ENCODE measurements at places on chromosomes 11 and 22.
A peak's percentile ranks its signal among the peaks of the same experiment; 100 is the strongest.

DNA sequence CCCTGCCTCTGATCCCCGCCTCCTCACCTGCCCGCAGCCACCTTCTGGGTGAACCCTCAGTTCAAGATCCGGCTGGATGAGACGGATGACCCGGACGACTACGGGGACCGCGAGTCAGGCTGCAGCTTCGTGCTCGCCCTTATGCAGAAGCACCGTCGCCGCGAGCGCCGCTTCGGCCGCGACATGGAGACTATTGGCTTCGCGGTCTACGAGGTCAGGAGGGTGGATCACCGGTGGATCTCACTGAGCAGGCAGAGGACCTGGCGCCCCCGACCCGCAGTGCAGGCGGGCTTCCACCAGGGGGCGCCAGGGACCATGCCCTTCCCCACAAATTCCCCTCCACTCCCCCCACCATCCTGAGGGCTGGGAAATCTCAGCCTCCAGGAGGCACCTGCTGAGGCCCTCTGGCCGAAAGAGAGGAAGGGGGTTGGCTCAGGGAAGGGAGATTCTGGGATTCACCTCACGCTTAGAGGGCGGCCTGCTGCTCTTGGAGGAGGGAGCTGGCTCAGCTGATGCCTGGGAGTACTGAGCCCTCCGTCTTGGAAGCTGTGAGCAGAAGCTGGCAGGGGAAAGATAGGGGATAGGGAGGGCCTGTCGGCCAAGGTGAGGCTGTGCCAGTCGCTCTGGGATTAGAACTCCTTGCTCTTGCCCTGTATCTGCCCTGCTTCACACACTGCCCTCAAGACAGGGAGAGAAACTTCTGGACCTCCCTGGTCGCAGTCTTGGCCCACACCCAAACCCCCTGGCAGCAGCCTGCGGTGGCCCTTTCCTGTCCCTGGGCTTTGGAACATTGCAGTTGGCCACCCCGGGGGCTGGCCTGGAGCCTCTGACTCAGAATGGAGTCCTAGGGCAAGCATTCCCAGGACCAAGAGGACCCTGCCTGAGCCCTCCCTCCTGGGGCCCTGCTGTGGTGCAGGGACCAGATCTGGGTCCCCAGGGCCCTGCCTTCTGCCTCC, 23.2 kb downstream of the CAPN1 start:
- DNase-seq, result peak; percentile 36

DNA sequence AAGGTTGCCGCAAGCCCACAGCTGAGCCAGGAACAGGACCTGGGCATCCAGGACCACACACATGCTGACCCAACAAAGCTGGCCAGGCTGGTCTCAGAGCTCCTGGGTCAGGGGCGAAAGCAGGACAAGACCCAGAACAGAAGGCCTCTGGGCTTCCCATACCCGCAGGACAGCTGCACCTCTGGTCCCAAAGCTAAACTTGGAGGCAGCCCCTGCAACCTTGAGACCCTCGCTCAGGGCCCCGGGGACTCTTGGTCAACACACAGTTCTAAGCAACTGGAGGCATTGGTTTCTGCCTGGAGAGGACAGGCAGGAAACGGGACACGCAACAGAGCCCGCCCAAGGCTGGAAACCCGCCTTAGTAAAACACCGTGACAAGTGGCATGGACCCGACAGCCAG, 11.4 kb downstream of the WNT7B start:
- DNase-seq, result no peak

DNA sequence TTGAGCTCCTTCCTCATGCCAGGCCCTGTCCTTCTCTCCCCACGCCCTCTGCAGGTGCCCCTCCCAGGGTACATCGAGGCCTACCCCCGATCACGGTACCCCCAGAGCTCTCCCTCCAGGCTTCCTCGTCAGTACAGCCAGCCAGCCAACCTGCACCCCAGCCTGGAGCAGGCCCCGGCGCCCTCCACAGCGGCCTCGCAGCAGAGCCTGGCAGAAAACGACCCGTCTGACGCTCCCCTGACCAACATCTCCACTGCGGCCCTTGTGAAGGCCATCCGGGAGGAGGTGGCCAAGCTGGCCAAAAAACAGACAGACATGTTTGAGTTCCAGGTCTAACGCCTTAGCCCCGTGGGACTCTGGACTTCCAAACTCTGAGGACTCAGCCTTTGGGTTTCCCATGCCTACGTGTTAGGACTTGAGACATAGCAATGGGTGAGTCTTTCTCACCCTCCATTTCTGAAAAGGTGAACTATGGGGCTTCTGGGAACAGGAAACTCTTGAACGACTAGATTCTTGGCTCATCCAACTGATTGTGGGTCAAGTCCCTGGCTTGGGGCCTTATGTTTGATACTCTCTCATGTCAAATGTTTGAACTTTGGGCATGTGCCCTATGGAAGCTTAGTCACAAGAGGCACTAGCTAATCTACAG, 32.7 kb downstream of the C11orf91 start:
- DNase-seq, result no peak

DNA sequence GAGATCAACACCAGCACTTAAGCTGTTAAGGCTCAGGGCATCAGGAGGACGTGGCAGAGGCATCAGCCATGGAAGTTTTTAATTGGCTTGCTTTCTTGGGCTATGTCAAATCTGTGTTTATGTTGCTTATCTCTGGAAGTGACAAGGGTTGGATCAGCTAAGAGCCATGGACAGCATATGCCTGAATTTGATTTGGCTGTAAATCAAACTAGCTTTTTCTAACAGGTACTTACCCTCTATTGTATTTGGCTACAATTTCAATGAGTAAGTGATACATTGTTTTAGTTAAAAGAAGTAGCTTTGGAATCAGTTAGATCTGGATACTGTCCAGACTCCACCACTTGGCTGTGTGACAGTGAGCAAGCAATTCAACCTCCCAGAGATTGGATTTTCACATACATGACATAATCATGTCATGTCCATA, 936.6 kb downstream of the OPCML start:
- DNase-seq, result no peak

- no peak for DNase-seq
Observed at GRCh38 chr11:43923406-43924111, 18.9 kb upstream of the C11orf96 start.

DNA sequence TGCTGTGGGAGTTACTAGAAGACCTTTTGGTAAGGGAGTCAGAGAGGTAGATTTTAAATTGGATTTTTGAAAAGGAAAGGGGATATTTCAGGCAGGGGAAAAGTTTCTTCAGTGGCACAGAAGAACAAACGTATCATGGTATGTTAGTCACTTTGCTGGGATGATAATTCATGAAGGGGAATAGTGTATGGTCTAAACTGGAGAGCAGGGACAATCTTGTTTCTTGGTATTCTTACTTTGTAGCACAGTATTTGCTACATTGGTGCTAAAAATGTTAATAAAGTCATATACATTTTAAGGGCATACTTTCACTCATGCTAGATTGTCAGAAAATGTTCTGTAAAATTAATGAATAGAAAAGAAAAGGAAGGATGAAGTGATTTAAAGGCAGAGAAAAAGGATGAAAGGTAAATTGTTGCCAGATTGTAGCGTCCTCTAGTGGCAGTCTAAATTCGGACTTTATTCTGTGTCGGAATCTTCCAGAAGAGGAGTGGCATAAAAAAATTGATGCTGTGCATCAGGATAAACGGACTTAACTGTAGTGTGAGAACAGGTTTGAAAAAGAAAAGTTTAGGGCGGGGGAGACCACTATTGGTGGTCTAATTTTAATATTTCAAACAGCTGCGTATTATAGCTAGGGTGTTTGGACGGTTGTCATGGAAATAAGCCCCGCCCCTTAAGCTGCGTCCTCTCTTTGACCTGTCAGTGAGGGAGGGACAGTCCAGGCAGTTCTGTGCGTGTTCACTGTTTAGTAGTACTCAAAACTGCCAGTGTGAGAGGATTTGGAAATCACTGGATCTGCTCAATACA, at the start of gene BCO2:
Gene BCO2 (plus strand): TSS at position 724 of the 810 bp plus-strand sequence. CDS start 90 bp downstream, outside the sequence.
- DNase-seq, result peak; percentile 49

DNA sequence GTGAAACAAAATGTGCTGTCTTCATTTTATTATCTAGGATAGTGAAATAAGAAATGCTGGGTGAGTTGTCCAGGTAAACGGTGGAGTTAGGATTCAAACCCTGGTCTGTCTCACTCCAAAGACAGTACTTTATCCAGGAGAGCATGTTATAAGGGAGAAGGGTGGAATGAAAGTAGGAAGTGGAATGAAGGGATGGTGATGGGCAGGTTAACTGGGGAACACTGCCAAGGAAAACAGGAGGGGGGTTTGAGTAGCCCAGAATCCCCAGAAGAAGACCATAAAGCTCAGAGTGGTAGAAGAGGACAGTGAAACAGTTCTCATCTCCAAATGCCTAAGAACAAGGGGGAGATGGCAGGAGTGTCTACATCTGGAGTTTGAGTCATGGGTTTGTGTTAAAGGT, 169.0 kb downstream of the BARX2 start:
- DNase-seq, result no peak

GRCh38 chr11:101390539-101390938, 193.3 kb downstream of the TRPC6 start:
- peak; percentile 16 for DNase-seq

GRCh38 chr11:104625246-104625645, 273.0 kb downstream of the CASP12 start:
- DNase-seq, result no peak

DNA sequence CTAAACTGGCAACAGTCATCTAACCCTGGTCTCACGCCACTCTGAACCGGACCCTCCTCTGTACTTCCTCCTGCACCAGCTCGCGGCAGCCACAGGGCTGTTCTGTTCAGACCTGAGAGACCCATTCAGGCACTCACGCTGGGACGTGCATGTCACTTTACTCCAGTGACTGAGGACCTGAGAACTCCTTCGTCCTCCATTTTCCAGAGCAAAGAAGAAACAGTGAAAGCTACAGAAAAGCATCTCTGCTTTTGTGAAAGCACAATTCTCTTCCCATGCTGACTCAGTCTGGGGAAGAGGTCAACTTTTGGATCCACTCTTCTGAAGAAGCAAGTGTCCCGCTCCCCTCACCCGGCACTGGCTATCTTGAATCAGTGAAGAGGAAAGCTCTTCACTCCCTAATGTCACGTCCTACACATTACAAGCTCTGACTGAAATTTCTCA, 24.5 kb downstream of the PISD start:
- no peak for DNase-seq

DNA sequence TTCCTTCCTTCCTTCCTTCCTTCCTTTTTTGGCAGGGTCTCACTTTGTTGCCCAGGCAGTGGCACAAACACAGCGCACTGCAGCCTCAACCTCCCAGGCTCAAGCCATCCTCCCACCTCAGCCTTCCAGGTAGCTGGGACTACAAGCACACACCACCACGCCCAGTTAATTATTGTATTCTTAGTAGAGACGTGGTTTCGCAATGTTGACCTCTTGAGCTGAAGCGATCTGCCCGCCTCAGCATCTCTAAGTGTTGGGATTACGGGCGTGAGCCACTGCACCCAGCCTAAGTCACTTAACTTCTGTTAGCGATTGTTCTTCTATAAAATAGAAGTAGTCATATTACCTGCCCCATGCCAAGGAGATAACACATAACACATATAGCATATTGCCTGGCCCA, 2.8 kb upstream of the SYTL2 start:
- DNase-seq, result no peak

DNA sequence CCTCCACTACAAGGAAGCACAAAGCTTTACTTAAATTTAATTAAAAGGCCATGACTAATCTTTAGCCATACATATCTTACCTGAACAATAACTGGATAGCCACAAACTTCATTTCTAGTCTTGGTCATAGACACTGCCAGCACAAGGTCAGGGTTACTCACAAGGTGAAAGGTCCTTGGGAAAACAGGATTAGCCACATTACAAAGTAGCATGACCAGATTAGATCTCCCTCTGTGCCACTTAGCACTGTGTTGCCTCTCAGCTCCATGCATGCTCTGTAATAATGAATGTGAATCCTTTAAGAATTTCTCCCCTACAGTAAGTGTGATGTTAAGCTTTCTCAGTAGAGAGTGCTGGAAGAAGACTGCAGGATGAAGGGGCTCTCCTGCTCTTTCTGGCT, 325.1 kb upstream of the MPPED2 start:
- DNase-seq, result no peak

DNA sequence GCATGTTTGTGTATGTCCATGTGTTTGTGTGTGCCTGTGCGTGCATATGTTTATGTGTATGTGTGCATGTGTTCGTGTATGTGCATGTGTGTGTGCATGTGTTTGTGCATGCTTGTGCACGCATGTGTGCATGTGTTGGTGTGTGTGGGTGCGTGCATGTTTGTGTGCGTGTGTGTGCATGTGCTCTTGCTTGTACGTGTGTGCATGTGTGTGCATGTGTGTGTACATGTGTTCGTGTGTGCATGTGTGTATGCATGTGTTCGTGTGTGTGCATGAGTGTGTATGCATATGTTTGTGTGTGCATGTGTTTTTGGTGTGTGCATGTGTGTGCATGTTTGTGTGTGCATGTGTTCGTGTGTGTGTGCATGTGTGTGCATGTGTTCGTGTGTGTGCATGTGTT, 63.4 kb downstream of the TSPAN18 start:
- DNase-seq, result no peak
